Left hindlimb (tissue), 1 donor: ENCODE measurements at places on chromosomes 3 and 15.

DNA sequence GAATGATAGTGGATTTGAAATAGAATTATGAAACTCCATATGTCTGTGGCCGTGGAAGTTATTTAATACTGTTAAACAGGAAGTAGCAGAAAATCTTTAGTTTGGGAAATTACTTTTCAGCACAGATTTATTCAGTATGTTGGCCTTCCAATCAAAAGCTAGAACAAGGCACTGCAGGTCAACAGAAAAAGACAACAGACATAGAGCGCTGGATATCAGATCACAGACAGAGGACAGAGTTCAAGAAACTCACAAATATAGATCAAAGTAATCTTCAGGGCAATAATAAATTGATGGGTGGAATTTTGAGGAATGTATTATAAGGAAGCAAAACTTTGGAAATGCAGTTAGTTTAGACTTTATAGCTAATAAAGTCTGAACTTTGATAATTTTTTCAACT lies 159.5 kb upstream of the TMCO5A start:
- no peak for DNase-seq

DNA sequence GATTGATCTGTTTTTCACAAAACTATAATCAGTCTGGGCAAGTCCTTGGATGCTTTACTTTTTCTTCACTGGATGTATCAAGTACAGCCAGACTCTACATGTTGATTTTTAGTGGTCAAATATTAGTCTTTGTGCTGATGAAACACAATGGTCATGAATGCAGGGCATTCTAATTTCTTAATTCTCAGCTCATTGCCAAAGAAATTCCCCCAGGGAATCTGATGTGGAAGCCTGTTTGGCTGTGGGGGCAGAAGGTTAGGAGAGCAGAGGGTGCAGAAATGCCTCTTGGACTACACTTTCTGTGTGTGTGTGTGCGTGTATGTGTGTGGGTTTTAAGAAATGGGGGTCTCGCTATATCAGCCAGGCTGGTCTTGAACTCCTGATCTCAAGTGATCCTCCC lies 48.7 kb upstream of the HACD2 start:
- no peak for DNase-seq

- no peak for DNase-seq
Observed at GRCh38 chr15:75045332-75046015, 22.1 kb downstream of the PPCDC start.

DNA sequence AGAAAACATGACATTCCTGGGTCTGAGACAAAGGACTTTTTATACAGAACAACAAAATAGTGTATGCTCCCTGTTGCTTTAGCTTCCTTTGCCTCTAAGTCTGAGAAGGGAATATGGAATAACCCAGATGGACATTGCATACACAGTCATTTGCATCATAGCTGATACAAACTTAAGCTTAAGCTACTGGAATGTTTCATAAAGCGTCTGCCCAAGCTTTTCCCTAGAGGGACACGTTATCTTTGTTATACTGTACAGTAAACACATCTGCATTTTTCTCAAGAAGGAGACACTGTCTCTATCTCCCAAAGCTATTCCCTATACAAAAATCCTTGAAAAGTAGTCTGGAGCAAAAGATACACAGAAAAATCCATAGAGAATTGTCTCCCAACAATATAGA lies 775.0 kb downstream of the DIPK2A start:
- DNase-seq: no peak

- DNase-seq: no peak
Observed at GRCh38 chr15:70240082-70240481, 142.4 kb upstream of the TLE3 start.

GRCh38 chr15:63054281-63054683 lies 11.7 kb downstream of the TPM1 start:
- no peak for DNase-seq

DNA sequence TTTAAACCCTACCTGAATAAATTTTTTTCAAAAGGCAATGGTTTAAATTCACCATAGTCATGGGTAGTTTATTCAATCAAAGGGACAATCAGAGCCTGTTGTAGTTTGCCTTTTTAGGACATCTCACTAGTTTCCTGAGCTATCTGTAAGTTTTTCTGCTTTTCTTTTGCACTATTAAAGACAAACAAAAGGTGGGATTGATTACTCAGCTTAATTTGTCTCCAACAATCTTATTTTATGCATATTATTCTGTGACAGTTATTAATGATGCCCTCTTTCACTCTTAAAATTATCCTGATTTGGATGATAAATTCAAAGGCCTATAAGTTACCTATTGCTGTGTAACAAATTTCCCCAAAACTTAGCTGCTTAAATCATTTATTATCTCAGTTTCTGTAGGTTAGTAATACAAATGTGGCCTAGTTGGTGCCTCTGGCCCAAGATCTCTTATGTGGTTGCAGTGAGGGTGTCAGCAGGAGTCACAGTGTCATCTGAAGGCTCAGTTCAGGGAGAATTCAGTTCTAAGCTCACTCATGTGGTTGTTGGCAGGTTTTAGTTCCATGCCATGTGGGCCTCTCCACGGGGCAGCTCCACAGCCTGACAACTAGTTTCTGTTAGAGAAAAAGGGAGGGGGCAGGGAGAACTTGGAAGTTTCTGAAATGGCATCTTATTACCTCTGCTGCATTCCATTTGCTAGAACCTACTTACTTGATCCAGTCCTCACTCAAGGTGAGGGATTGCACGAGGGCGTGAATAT lies 16.0 kb downstream of the ARMC8 start:
- no peak for DNase-seq

DNA sequence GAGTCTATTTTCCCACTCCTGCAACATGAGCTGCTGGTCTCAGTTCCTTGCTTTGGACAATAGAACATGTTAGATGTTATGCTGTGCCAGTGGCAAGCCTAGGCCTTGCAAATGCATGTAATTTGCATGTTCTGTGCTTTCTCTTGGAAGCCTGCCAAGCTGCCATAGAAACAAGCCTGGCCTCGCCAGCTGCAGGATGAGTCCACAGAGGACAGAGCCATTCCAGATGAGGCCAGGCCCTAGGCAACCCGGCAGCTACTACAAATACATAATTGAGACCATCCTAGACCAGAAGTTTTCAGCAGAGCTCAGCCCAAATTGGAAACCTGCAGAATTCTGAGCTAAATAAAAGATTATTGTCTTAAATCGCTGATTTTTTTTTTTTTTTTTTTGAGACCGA lies 39.6 kb downstream of the TRIM69 start:
- DNase-seq: peak; percentile 57

DNA sequence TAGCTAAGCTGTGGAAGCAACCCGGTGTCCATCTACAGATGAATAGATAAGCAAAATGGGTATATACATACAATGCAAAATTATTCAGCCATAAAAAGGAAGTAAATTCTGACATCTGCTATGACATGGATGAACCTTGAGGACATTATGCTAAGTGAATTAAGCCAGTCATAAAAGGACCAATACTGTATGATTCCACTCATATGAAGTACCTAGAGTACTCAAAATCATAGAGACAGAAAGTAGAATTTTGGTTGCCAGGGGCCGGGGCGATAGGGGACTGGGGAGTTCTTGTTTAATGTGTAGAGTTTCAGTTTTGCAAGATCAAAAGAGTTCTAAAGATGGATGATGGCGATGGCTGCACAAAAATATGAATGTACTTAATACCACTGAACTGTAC lies 10.3 kb downstream of the EID1 start:
- no peak for DNase-seq

DNA sequence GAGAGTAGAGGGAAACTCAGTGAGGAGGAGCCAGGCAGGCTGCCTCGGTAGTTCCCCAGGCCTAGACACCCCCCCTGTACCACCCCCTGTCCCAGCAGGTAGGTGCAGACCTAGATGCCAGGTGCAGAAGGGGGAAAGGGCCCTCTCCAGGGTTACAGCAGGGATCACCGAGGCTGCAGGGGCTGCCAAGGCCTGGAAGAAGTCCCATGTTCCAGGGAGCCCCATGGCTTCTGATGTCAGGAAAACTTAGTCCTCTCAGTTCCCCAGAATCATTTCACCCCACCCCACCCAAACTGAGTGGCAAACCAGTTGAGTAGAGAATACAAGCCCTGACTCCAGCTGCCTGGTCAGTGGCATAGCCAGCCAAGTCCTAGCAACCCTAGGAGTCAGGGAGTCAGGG lies 7.4 kb upstream of the SEMA3B start:
- no peak for DNase-seq

DNA sequence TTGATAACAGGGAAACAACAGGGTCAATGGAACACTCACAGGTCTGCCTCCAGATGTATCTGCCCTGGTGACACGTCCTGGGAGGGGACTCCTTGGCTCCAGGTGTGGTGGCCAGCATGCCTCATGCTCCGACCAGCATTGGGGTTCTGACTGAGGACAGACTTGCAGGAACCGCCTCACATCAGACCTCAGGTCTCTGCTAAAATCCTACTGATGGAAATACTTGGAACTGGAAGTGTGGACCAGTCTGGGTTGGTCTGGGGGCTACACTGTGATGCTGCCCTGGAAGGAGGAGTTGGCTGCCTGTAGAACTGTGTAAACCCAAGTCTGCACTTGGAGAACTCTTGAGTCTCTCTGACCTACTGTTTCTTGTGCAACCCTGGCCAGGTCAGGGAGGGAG lies 17.1 kb upstream of the KY start:
- DNase-seq: no peak

DNA sequence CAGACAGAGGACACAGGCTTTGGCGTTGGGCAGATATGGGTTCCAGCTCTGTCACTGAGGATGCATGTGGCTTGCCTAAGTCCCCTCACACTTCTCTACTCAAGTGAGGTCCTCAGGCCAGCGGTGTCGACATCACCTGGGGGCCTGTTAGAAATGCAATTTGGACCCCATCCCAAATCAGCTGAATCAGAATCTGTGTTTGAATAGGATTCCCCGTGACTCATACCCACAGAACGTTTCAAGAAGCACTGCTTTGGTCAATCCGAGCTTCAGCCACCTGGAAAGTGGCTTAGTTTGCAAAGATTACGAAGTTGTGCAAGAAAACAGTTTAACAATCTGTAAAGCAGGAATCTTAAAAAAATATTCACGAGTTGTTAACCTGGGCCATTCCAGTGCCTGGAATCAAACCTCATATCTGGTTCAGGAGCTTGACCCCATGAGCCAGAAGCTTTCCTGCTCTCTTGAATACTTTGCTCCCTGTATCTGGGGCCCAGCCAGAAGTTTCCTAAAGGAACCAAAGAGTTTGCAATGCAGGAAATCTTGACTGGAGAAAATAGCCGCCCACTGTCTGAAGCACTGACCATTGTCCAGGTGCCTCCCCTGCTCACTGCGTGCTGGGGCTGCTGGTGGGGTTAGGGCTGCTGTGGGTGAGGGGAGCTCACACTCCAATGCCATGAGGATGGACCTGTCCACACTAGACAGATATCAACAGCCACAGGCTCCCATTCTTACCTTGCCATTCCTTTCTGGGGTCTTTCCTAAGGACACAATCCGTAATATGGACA lies 208.5 kb upstream of the LINGO1 start:
- no peak for DNase-seq

DNA sequence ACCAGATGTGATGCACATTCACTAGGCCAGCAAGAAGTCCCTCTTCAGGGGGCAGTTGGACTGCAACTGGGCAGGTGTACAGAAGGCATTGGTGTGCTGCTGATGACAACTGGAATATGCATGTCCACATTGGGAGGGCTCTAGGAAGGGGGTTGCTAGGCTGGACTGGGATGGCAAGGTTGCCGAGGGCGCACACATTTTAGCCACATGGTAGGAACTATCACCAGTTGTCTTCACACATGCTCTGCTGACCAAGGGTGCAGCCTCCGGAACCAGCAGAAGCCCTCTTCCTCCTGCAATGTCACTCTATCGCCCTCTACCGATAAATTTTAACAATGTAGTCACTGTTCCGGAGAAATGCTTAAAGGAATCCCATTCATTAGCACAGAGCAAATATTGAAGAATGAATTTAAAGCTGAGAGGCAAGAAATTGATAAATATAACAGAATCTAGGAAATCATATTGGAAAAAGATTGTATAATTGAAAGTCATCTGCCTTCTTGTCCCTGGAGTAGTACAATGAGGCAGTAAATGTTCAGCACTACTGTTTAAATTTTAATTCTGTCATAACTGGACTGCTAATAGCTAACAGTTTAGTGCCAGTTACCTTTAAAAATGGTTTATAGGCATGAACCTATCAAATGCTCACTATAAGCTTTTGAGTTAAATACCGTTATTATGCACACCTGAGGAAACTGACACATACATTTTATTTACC lies 22.6 kb upstream of the LYSMD4 start:
- peak; percentile 38 for DNase-seq

- no peak for DNase-seq
Observed at GRCh38 chr3:160793722-160794252, 37.8 kb downstream of the PPM1L start.

DNA sequence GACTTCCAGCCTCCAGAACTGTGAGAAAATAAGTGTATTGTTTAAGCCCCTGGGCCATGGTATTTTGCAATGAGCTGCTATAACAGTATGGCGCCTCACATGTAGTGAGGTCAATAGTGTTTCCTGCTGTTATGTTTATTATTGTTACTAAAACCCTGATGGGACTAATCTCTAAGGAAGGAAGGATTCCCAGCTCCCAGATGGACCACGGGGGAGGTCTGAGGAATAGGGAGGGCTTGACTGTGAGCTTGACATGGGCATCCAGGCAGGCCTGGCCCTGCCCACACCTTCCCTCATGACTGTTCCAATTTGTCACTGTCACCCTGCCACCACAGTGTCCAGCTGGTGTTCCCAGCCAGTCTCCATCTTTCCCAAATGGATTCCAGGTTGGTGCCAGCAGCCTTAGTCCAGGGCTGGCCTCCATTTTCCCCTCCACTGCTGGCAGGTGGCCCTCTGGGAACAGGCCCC lies 14.5 kb upstream of the SLC41A3 start:
- no peak for DNase-seq

DNA sequence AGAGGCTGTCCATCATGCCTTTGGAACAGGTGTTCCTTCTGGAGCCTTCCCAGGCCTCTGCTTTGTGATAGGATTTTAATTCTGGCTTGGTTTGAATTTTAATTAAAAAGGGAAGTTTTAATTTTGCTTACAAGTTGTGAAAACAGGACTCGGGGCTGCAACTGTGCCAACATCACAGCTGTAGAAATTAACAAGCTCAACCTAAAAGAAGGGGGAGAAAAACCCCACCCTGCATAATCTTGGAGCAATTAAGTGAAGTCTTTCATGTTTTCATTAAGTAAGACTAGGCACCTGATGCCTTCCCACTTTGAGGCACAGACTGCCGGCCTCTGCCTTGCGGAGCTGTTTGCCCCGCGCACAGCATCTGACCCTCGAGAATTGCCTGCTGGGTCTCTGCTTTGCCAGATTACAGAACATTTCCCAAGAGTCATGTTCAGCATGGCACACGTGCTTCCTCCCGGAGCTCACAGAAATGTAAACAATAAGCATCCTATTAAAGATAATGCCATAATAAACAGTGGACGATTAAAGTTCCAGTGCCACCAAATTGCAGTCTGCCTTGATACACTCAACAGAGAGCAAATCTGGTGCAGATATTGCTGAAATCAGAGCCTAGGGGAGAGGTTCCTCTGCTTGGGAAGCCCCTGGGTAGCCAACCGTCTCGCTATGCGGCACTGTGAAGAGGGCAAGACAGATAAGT lies 364.2 kb downstream of the LRTM1 start:
- DNase-seq: no peak

DNA sequence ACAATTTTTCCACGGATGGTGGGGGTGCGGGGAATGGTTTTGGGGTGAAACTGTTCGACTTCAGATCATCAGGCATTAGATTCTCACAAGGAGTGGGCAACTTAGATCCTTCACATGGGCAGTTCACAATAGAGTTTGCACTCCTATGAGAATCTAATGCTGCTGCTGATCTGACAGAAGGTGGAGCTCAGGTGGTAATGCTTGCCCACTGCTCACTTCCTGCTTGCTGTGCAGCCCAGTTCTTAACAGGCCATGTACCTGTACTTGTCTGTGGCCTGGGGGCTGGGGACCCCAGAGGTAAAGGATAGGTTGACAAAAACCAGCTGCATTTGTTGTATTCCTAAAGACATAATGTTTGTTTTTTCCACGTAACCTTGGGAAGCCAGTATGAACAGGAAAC lies 16.0 kb downstream of the DZIP3 start:
- no peak for DNase-seq
